ENCODE measurements at places on chromosomes 4 and X.

GRCh38 chr4:738781-739280 lies 33.2 kb downstream of the PCGF3 start:
- no peak for DNase-seq

- DNase-seq: no peak
Observed at GRCh38 chrX:46571423-46572339, 1.9 kb upstream of the CHST7 start.

DNA sequence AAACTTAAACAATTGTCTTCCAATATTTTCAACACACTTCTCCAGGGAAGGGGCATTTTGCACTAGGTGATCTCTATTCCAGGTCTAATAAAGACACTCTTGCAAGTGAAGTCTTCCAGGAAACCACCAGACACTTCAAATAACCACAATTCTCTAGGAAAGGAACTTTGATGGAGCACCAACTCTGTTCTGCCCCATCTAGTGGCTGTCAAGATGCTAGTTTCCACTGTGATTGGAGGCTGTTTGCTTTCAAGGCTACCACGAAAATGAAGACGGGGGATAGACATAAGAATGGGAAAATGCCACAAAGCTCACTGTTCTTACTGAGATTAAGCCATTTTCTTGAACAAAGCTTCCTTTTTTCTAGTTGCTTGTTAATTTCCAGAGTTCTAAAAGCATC lies 100.6 kb upstream of the F9 start:
- no peak for DNase-seq

DNA sequence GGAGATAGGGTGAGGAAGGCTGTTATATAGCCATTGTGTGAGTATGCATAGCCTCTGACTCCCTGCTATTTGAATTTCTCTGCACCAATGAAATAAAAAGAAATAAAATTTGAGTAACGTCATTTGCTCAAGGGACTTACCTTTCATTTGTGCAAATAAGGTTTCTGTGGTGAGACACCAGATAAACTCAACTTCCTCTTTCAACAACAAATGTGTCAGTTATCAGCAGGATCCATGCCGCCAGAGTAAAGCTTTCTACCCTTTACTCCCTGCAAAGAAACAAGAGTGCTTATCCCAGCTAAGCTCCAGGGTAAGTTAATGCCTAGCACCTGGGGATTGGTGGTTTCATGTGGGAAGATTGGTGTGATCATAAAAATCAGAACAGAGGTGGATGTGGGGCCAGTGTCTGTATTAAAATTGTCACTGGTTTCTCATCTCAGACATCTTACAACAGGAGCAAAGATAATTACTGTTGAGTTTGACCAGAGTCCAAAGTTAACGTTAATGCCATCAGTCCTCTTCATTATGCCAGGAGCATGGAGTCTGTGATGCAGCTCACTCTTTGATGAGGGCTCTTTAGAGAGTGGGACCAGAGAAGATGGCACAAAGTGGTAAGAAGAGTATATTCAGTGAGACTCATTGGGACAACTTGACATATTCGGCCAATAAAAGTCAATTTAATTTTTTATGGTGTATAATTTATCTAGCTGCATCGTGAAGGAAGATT lies at the start of gene P2RY10:
Gene P2RY10 (plus strand): TSS at position 206 of the 727 bp plus-strand sequence. CDS start 15,130 bp downstream, outside the sequence.
- no peak for DNase-seq

GRCh38 chrX:16112428-16112827 lies 10.9 kb upstream of the GRPR start:
- DNase-seq: no peak

DNA sequence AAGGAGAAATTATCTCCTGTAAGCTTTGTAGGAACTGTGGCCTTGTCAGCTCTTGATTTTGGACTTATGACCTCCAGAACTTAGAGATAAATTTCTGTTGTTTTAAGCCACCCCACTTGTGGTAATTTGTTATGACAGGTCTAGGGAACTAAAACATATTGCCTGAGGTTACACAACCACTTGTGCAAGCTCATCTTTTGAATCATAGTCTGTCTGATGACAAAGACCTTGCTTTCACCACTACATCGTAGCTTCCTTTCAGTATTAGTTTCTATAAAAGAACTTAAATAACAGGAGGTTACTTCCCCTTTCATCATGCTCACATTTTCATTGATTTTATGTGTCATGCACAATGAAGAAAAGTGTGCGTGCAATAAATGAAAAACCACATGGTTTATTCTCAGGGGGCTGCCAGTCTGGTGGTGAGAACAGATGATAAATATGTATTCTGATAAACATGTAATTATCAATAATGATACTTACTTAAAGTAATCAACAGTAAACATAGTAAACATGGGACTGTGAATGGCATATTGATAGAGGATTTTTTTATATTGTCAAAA lies 690.0 kb upstream of the HS3ST1 start:
- DNase-seq: no peak

DNA sequence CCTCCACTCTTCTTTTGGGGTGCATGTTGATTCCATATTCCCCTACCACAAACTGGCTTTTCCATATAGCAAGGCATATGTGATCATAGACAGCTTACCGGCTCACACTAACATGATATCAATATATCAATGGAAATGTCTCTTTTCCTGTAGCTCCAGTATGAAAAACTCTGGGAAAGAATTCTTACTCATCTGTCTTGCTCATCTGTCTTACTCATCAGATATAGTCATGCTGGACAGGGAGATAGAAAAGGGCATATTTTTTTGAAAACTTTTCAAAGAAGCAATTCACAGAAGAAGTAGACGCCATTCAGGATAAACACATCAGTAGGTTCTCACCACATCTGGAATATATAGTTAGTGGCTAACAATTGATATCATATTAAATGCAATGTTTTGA lies 794.7 kb downstream of the RAB28 start:
- DNase-seq: no peak

DNA sequence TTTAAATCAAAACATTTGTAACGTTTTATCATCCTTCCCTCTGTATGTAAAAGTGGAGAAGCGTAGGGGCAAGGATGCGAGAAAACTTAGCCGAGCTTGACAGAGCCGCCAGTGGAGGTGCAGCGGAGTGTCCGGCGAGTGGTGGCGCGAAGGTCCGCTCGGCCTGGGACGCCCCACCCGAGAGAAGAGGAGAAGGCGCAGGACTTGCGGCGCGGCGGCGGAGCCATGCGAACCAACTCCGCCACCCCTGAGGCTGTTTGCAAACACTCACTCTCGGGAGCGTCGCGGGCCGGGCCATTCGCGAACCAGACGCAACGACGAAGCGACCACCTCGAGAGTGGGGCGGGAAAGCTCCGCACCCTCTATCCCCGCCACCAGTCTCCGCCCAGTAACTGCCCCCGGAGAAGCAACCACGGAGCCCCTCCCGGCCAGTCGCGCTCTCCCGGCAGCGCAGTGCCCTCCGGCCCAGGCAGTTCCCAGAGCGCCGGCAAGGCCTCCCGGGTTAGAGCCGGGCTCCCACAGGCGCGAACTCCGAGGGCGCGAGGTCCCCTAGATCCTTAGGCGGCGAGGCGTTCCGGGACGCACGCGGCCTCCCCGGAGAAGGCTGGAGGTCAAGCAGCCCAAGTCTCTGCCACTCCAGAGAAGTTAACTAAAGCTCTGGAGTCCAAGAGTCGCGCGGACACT lies 2.3 kb upstream of the MAB21L2 start:
- no peak for DNase-seq

GRCh38 chr4:101931619-101932018 lies 141.1 kb downstream of the BANK1 start:
- DNase-seq: no peak

All from stimulated activated CD8-positive, alpha-beta memory T cell treated with anti-CD3 and anti-CD28 coated beads, Interleukin-4, amount 100 ng/mL, for 1 hour (primary cell).